H7 (cell line): ENCODE measurements at places on chromosomes 1 and 21. TPM values are rescaled to one million over a fixed set of nuclear protein-coding genes. Genes with fewer than 3 reads are reported as not detected.

- DNase-seq, result peak; percentile 46
These were observed 20.4 kb upstream of the SLC2A1 start for GRCh38 chr1:42979036-42979430.

DNA sequence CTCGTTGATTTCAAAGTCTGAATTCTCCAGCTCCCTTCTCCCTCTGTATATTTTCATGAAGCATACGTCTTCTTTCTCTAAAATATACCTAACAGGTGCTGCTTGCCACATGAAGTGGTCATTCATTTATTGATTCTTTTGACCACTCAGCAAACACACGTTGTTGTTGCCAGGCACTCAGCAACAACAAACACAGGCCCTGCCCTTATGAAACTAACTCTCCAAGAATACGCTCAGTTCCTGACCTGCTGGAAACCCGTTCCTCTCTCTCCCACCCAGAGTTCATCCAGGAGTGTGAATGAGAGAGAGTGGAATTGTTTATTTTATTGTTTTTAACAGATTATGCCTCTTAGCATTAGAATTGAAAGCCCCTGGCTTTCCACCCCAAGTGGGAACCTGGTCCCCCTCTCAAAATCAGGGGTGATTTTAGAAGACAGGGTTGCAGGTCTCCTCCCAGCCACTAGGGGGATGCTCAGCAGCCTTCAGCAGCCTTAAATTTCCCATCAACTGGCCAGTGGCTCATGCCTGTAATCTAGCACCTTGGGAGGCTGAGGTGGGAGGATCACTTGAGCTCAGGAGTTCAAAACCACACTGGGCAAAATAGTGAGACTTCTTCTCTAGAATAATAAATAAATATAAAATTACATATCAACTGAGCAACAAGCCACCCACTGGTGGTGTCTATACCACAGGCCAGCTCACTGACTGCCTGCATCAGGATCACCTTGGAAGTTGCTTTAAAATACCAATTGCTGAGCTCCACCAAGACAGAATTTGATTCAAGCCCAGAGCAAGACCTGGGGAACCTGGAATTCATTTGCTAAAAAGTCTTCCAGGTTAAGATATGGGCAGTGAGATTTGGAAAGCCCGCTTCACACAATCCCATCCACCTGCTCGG, 181.0 kb upstream of the KLHDC7A start:
- DNase-seq, result peak; percentile 82

The HENMT1 gene
- total RNA-seq, result 17.5 and 18.0 TPM in 2 replicates

The BEND5 gene
- 13.1 and 19.0 TPM in 2 replicates for total RNA-seq

DNA sequence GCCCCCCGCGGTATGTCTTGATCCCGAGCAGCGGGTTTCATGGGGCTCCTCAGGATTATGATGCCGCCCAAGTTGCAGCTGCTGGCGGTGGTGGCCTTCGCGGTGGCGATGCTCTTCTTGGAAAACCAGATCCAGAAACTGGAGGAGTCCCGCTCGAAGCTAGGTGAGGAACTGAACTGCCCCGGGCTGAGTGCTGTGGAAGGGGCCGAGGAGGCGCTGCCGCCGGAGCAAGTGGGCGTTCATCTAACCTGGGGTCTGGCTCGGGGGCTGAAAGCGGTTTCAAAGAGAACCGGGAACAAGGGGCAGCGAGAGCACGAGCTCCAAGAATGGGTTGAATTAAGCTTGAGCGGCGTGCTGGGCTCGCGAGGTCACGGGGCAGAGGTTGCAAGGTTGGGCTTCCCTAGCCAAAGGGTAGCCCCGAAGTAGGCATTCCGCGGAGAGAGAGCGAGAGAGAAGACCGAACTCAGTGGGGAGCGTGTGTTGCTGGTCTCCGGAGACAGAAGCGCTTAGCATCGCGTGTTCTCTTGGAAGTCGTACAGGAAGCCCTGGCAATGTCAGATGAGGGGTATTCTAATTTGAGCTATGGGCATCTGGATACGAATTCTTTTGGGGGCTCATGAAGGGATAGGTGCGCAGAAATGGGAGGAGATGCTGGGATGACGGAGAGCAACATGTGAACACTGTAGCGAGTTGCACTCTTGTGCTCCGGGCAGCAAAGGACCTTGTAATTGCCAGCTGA, 732 bp downstream of the HS2ST1 start:
- peak; percentile 55 for DNase-seq

DNA sequence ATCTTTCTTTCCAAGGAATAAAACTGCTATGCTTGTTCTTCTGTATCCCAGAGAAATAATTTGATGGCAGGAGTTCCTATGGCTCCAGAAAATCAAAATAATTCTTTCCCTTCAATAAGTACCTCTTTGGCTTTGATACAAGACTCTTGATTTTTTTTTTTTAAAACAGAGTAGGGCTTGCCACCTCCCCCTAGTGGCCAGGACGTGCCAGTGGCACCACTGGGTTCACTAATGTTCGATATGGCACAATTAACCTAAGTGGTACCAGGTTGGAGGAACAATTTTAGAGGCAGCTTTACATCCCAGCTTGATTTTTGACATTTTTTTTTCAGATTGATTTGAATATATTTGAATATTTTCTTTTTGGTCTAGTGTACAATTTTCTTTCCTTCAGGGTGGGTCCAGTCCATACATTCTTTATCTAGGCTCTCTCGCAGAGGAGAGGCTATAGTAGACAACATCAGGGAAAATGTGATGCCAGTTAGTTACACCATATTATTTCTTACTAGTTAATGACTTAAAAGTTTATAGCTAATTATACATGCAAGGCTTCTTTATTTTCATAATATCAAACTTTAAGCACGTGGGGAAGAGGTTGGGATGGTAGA, 330.9 kb downstream of the S1PR1 start:
- peak; percentile 26 for DNase-seq

The OPRD1 gene
- 0.52 and 0.81 TPM in 2 replicates for total RNA-seq

GRCh38 chr1:110138956-110139355, 11.3 kb upstream of the SLC6A17 start:
- DNase-seq, result no peak
